ENCODE measurements at places on chromosomes 7 and 10.
A peak's percentile ranks its signal among the peaks of the same experiment; 100 is the strongest.

GRCh38 chr10:75803816-75804552, 372.6 kb downstream of the LRMDA start:
- DNase-seq = no peak

- DNase-seq = no peak
Measured at GRCh38 chr10:53453196-53453595, 680.6 kb upstream of the MBL2 start.

DNA sequence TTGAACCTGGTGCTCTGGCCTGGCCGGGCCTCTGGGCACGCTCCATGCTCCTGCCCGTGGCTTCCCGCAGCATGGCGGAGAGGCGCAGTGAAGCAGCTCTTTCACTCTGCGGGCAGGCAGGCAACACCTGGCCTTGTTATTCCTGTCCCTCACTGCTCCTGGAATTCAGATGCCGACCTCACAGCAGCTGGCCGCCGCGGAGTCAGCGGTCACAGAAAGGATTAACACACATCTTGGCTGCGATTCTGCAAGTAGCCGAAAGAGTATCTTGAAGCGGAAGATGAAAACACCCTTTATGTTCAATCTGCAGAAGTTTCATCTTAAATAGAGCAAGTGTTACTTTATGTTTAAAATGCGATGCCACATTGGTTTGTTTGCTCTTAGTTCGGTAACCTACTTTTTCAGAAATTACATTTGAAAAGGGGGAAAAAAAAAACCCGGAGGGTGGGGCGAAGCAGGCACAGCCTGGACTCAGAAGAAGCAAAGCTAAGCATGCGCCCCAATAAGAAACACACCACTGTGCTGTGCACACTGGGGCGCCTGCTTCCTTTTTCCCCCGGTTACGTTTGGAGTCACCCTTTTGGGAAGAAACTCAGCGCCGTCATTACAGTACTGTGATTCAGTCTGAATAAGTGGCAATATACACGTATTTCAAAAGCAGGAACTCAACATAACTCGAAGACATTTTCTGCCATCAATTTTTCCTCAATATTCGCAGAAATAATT, 42.3 kb downstream of the BRI3 start:
- DNase-seq = no peak

- no peak for DNase-seq
Measured at GRCh38 chr10:35027567-35027966, 62.6 kb downstream of the CUL2 start.

- DNase-seq = no peak
Measured at GRCh38 chr7:888081-889024, 12.0 kb downstream of the GET4 start.

- DNase-seq = peak; percentile 5
Measured at GRCh38 chr10:114855776-114856543, 34.4 kb downstream of the FHIP2A start.

DNA sequence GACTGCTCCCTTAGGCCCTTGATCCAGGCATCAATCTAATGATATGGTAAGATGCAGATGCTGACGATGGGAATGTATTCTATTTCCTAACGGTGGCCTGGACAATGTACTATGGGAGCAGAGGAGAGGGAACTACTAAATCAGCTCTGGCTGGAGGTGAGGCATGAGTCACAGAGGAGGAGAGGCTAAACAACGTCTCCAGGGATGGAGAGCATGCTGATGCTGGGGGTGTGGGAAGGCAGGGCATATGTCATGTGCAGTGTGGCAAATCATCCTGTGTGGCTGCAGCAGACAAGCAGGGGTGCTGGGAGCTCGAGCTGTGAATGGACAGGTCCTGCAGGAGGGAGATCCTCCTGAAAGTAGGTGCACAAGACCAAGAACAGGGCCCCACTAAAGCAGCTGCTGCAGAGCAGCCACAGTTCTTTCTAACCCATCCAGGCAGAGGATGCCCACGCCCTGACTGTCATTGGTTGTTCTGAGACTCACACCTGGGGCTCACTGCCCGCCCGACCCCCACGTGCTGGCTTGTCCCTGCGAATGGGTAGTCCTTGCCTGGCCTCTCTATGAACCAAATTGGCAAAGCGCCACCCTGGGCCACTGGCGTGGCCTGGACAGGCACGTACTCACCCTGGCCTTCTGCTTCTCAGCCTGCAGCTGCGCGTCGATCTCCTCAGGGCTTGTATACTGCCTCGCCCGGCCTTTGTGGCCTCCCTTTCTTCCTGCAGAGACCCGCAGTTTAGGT, 4.0 kb downstream of the PDAP1 start:
- no peak for DNase-seq

DNA sequence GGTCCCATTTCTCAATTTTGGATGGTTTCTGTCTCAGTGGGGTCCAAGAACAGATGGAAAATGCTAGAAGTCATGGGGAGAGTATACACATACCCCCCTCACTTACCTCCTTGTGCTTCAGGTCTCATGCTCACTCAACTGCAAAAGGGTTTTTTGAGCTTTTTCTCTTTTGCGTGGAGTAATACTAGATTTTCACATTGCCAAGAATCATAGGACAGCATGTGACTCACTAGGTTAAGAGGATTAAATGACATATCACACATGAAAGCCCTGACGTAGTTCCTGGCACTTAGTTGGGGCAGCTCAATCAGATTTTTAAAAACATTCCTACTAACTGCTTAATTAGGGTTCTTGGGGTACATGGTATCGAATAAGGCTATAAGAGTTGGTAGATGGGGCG, 4.5 kb downstream of the PI4K2A start:
- no peak for DNase-seq

GRCh38 chr10:71080381-71081228, 131.8 kb upstream of the UNC5B start:
- DNase-seq = no peak

- no peak for DNase-seq
Measured at GRCh38 chr10:73655990-73656298, at the start of gene SYNPO2L. TSS of gene SYNPO2L (minus strand) at chr10:73656029. CDS start at chr10:73655922, 107 bp downstream.

GRCh38 chr7:135285547-135286233, 52.1 kb downstream of the STRA8 start:
- DNase-seq = no peak

DNA sequence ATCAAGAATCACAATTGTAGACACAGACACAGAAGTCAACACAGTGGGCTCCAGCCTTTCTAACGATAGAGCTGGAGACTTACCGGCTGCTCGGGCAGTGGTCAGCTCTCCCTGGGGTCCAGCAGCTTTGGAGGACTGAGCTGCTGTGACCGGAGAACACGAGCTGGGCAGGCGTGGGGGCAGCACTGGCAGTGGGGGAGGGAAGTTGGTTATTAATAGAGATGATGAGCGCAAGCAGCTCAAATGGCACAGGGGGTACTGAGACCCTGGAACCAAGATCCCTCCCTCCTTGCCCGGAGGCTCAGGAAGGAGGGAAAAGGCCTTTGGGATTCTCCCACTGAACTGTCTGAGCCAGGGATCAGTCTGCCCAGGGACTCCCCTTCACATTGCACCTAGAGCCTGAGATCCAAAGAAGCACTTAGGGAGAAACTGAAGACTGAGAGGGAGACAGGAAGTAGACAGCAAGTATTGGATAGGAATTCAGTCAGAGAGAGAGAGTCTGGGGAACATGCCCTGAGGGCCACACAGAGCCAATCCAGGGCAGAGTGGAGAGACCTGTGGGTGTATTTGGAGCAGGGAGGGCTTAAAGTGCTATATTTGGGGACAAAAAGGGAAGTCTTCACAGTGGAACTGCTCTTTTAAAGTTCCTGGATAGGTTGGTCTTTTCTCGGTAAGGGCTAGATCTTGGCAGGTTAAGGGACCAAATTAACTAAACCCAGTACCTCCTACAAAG, at the start of gene MYOZ1:
MYOZ1 (minus strand) TSS at position 147 of the 733 bp plus-strand sequence. CDS start 1,457 bp downstream, outside the sequence.
- no peak for DNase-seq

GRCh38 chr10:91434041-91434440, 23.9 kb downstream of the HECTD2 start:
- DNase-seq = no peak

- peak; percentile 77 for DNase-seq
Measured at GRCh38 chr10:88831709-88832108, 19.9 kb downstream of the ANKRD22 start.

GRCh38 chr7:157436763-157437480, 100.1 kb downstream of the DNAJB6 start:
- no peak for DNase-seq

DNA sequence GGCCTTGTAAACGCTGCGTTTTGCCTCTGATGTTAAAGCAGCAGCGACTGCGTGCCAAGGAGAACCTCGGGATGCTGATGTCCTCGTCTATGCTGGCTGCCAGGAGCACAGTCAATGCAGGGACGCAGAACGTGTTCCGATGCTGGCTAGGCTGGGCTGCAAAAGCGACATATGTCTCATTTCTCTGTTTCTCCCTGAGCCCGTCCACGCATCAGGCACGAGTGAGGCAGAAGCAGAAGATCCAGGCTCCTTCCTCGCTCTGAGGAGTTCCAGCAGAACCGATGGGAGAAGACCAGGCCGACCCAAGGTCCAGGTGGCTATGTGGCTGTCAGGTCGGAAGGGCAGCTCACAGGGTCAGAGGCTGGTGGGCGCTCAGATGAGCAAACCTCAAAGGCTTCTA, 3.7 kb upstream of the FOXL3 start:
- DNase-seq = no peak

GRCh38 chr7:92231-92674, 100.1 kb upstream of the FAM20C start:
- DNase-seq = no peak

GRCh38 chr10:124746992-124747391, 2.8 kb upstream of the FAM53B start:
- no peak for DNase-seq

GRCh38 chr7:110944966-110945644, 145.8 kb upstream of the LRRN3 start:
- DNase-seq = no peak

GRCh38 chr7:53697913-53698312, 662.5 kb downstream of the POM121L12 start:
- DNase-seq = no peak

- DNase-seq = no peak
Measured at GRCh38 chr7:11332865-11333228, 359.2 kb downstream of the PHF14 start.
